ENCODE measurements at places on chromosomes 7 and 10.

- no peak for DNase-seq
Observed at GRCh38 chr10:32326119-32326518, 20.8 kb downstream of the EPC1 start.

- DNase-seq: no peak
Observed at GRCh38 chr7:32259931-32260596, 189.9 kb upstream of the PDE1C start.

DNA sequence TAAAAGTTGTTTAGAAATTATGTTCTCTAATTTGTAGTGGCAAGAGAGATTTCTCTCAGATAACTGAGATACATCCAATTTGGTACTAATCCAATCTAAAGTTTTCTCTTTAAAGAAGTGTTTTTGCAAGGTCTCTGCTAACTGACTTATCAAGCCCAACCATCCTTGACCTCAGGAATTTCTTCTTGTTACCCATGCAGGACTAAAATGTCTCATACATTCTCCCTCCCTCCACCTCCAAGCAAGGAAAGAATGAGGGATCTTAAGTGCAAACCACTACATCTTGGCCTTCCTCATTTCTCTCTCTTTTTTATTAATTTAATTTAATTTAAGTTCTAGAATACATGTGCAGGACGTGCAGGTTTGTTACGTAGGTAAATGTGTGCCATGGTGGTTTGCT, 12.8 kb downstream of the NRAP start:
- DNase-seq: no peak

DNA sequence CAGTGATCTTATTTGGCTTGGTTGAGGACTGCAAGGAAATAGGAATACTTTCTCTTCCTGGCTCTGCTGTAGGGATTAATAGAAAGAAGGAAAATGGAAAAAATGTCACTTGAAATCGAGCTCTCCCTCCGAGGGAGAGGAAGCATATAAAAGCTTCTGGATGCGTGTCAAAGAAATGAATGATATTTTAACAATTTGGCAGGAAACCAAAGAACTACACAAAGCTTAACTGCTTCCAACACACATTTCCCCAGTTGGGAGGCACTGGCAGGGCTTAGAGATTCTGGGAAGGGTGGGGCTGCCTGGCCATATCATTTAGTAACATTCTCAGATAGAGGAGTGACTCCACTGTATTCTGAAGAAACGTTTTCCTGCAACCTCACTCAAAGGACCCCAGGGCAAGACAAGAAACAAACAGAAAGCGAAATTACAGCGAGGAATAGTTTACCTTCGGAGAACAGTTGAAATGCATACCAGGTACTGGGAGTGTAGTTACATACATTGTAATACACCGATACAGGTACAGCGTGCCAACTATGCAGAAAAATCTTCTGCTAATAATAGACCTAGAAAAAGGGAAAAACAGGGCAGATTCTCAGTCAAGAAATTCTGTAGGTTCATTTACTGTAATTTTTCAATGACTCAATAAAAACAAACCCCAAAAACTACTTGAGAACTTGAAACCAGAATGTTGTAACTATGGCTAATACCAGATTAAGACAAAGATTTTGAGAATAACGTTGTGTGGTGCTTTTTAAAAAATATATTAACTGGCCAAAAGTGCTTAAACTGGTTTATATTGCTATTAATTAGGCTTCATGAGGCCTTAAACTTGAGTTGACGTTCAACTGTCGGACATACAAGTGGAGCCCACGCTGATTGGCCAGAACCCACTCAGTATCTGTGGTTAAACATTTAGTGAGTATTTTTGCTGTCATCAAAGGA, 75.7 kb upstream of the ASAH2 start:
- DNase-seq: peak; percentile 20

GRCh38 chr10:124180947-124181549, 87.7 kb upstream of the CHST15 start:
- no peak for DNase-seq

Data from hepatic stellate cell (primary cell).